ENCODE measurements at places on chromosomes 4 and X. TPM values are rescaled to one million over a fixed set of nuclear protein-coding genes. Genes with fewer than 3 reads are reported as not detected.

The PAGE5 gene
- not detected for total RNA-seq

DNA sequence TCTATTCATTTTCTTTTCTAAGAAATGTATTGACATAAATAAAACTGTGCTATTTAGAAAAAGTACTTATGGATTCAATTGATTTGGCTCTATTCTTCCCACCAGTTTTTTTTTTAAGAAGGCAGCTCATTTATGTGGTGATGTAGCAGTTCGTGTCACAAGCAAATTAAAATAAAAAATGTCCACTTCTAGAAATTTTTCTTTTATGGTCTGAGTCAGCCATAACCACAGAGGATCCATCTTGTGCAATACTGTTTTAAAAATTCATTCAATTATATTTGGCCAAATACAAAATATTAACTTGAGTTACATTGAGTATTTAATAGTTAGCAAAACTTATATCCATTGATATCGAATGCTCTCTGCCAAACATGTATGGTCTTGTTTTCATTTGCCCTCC lies 207.9 kb upstream of the FAT1 start:
- peak; percentile 76 for DNase-seq

DNA sequence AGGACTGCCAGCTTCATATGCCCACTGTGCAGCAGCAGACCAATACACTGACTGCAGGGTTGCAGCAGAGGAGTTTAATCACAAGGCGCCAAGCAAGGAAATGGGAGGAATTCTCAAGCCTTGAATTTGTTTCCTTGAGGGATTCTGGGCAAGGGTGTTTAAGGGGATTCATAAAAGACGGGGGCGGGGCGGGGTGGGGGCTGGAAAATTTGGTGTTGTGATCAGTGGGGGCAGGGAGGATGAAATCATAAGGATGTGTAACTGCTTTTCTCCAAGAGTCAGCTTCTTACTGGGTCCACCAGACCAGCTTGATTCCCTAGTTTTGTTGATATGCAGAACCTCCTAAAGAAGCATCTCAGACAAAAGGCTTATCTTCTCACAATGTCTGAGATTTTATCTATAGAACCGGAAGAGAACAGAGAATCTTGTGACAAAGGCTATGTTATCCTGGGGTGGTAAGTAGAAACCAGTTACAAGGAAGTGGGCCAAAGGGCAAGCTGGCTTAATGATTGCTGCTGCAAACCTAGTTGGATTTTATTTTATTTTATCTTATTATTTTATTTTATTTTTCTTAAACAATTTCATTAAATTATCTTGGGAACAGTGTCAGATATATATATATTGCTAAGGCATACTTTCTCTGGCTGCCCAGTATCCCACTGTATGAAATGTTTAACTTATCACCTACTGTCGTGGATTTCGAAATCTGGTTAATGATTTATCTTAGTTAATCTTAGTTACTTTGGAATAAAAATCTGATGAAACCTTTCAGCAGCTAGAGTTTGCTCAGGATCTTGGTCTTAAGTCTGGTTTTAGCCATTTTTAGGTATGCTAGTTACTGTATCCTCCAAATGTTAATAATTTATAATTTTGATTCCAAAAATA lies 276.4 kb downstream of the RPA4 start:
- DNase-seq, result no peak

The ESX1 gene
- not detected for total RNA-seq

DNA sequence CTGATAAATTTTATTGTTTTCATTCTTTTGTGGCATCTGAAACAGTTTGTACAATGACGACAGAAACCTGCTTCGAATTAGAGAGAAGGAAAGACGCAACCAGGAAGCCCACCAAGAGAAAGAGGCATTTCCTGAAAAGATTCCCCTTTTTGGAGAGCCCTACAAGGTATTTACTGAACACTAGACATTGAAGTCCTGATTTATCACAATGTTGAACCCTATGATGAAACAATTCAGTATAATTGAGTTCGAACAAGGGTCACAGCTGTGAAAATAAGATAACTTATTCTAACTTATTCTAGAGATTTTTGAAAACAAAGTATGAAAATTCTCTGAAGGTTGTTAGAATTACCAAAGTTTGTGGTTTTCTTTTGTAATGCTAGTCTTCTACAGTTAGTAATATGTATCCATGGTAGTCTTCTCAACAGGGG lies 111.3 kb downstream of the AFF1 start:
- DNase-seq, result no peak

DNA sequence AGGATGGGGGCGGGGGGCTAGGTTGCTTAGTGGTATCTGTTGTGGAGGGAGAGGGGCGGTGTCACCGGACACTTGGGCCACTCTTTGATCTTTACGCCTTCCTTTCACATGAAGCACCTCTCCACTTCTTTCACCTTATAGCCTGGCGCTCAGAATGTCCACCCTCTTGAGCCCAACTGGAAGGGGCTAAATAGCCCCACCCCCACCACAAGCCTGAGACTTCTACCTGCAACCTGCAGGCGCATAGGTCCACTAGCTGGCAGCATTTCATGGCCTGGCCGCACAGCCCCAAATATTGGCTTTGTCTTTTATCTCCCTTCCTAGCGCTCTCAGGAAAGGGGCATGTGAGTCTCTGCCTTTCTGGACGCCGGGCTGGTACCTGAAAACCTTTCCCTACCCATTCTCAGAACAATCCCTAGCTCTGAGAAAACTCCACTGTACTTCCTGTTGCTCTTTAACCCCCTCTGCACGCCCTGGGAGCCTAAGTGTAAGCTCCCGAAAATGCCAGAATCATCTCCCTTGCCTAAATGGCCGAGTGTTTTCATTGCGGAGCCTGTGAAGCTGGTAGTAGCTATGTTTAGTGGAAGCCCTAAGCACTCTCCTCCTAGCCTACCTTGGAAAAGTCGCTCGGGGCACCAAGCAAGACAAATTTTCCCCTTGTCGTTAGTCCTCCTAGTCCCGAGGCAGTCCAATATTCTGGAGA lies 1.2 kb upstream of the TRPC5 start:
- DNase-seq, result no peak

- peak; percentile 44 for DNase-seq
Measured at GRCh38 chrX:106898462-106898861, 4.7 kb downstream of the RIPPLY1 start.

The KLHL4 gene
- not detected for total RNA-seq

DNA sequence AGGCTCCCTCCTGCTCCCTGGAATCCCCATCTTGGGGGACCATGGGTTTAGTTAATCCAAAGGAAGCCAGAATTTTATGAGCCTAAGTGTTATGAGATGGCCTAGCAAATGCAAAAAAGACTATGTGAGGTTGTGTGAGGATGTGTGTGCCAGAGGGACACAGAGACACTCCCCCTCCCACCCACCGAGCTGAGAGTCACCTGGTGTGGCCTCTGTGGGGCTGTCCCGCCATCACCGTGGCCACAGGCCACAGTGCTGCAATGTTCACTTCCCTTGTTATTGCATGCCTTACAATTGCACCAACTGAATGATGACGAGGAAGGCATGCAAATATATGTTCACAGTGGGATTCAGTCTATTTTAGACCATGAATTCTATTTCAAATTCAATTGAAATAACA lies 601 bp upstream of the FGFBP2 start:
- no peak for DNase-seq

- no peak for DNase-seq
Measured at GRCh38 chr4:52989865-52990264, 127.7 kb downstream of the RASL11B start.

DNA sequence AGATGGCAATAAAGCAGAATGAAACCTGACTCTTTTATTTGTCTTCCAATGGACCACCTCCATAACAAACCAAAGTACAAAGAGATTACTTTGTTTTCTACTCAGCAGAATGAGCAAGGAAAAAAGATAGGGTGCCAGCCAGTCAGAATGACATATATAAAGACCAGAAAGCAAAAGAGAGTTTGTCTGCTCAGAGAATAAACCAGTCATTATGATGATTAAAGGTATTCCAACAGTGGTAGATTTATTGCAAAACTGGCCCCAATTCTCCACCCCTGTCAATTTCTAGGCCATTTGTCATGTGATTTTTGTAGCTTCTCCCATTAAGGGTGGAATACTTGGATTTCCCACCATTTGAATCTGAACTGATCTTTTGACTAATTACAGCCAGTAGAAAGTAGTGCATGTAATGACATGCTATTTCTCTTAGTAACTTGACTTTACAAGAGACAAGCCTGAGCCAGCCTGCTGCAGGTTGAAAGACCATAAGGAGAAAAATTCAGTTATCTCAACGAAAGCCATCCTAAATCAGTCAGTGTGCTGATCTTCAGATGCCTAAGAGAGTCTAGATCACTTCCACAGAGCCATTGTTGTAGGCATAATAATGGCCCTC lies 203.1 kb downstream of the EPHA5 start:
- no peak for DNase-seq

The DUX4 gene
- not detected for total RNA-seq

The NXT2 gene
- 5.7 TPM for total RNA-seq

GRCh38 chr4:81058621-81059020 lies 28.1 kb downstream of the BMP3 start:
- DNase-seq, result no peak

DNA sequence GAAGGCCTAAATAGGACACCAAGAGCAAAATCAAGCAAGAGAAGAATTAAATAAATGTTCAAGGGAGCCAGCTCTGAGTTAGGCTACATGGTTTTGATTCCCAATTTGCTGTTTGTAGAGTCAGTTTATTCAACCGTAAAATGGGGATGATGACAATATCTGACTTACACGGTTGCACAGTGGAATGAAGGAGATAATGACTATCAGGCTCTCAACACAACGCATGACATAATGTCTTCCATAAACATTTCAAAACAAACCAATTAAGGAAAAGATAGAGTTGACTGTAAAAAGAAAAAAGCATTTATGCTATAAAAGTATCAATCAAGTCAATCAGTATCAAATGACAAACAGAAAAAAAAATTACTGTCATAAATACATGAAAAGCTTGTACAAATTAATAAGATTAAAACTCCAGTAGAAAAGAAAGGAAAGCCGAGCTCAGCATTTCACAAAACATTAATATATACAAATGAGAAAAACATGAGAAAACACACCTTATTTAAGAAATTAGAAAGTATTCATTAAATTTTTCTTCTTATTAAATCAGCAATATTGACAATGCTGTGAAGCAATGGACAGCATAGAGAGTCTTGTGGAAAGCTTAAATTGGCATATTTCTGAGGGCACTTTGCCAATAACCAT lies 179.0 kb downstream of the SCFD2 start:
- no peak for DNase-seq

- DNase-seq, result no peak
Measured at GRCh38 chrX:99398545-99398944, 1011.5 kb downstream of the PCDH19 start.

GRCh38 chr4:84166486-84166885 lies 332.6 kb downstream of the NKX6-1 start:
- DNase-seq, result no peak

The FAM9C gene
- not detected for total RNA-seq

DNA sequence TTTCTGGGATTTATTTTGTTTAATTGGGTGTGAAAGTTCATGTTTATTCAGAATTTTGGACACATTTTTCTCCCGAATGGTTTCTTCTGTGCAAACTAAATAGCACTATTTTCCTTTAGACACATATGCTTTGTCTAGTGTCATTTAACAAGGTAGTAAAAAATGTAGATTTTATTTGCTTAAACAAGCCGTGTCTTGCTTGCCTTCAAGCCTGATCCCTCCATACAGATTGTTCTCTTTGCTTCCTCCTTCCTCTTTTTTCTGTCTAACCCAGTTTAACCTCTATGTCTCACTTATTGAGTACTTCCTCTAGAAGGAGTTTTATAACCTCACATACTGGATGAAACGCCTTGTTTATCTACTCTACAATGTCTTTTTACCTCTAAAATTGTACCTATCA lies 211.8 kb downstream of the NPFFR2 start:
- no peak for DNase-seq

DNA sequence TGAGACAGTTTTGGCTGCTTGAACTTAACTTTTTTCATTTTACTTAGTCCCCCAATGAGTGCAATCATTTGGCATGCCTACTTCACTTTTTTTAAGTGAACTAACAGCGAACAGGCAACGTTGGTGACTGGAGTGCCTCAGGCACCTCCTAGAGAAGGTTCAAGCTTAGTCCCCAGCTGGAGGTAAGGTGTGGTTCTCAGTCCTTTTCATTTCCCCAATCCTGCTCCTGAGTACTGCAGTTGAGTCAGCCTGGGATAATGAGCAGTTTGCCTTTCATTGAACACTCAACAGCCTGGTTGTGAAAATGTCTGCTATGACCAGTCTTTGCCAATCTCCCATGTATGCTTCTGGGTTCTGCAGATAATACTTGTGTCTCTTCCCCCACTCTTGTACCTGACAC lies 109.5 kb downstream of the CDKL5 start:
- no peak for DNase-seq

- no peak for DNase-seq
Measured at GRCh38 chr4:133157460-133158160, 8.5 kb downstream of the PCDH10 start.

DNA sequence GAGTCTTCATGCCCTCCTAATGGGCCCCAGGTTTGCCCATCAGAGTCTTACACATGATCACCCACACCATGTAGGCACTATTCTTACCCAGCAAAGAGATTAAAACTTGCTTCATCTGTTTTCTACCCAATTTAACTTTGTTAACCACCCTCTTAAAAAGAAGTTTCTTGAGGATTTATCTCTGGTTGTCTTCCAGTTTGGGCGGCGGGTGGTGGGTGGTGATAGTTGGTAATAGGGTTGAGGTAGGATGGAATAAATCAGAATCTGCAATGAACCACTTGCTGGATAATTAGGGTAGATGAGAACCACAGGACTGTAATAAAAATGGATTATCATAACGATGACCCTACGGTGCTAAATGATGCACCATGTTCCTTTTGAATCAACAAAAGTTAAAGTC lies 30.9 kb downstream of the GALNT7 start:
- no peak for DNase-seq

DNA sequence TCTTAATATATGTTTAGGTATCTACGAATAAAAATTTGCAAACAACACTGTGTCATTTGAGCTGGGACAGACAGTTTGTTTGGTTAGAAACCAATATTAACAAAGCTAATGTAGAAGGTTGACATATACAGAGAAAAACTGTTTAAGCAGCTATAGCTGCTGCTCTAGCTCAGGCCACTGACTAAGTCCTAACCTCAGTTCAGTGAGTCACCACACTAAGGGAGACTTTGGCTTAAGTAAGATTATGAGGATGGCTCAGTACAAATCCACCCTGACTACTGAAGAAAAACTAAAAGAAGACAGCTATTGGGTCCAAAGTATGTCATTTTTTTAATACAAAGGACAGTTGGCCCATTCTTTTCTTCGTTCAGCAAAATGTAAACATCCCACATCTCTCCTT lies 717.3 kb upstream of the ACTRT1 start:
- no peak for DNase-seq

The AMTN gene
- total RNA-seq, result not detected

GRCh38 chr4:48237996-48238645 lies 31.5 kb downstream of the TEC start:
- no peak for DNase-seq

- no peak for DNase-seq
Measured at GRCh38 chr4:124025000-124025399, 628.4 kb downstream of the SPRY1 start.
